ENCODE measurements at places on chromosomes 5 and 9.

DNA sequence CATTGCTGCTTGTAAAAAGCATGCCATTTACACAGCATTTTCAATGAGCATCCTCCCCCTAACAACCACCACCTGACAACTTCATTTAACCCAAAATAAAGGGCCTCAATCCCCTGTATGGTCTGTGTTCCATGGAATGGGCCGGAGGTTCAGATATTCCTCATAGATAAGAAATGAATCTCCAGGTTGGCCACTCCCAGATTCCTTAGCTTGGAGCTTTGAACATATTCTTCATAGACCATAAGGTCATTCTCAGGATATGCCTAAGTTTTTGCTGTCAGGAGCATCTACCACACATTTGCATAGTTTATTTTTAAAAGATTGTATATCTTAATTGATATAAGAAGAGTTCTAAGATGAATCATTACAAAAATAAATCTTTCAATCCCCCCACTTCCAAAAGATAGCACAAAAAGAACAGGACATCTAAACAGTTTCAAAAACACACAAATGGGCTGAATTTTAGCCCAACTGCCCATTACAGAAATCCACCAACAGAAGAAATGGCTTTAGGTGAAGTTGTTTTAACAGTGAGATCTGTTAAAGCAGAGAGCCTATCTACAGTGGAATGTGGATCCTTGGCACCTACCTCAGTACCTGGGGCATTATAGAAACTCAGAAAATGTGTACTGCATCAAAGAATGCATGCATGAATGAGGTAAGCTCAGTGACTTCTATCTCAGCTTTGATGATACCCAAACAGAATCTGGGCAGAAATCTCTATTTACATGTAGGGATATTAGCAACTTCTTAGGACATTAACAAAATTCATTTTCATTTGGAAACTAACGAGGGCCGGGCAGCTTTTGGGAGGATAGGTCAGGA, 179.8 kb downstream of the SEC61B start:
- no peak for DNase-seq

- no peak for DNase-seq
These were observed 46.7 kb downstream of the ROR2 start for GRCh38 chr9:91903126-91903911.

DNA sequence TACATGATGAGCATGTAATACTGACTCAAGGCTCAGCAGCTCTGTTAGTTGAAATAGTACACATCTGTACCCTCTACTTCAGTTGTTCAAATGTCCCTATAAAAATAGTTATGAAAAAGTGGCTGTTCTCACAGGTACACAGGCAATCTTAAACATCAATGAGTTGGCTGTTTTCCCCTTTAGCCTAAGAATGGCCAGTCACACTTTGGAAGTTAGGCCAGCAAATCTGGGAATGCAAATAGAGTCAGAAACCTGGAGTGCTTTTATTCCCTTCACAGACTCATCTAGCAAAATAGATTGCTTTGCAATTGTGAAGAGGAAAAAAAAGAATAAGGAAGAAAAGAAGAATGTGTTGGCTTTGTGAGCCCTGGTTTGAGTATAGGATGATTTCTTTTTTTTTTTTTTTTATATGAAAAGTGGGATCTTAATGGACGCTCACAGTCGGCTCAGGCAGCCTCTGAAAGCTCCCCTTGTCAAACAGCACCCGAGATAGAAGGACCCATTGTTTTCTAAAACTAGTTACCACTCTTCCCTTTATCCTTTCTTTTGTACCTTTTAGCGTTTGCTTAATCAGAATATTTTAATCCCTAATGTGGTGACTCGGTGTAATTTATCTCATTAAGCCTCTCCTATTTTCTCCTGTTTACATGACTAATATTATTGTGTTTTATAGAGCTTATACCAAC, 27.9 kb upstream of the TLE1 start:
- DNase-seq, result no peak

DNA sequence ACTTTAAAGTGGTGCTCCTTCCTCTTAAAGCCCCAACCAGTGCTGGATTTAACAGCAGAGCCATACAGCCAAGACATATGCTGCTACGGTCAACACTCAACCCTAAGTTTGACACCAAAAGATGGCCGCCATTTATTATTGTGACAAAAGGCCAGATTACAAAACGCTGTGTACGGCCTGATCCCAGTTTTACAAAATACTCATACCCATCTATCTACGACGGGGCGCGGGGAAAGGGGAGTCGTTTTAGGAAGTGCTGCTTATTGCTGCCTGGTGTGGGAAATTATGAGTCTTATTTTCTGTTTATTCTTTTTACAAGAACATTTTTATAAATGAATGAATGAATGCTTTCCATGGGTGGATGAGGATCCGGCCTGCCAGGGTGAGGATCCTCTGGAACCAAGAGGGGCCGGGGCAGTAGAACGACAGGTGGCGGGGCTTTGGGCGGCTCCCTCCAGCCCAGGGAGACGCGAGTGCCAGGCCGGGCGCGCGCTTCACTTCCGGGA, 457 bp upstream of the IDNK start:
- DNase-seq, result no peak

- DNase-seq, result no peak
These were observed 40.6 kb upstream of the IRX4 start for GRCh38 chr5:1923341-1923740.

GRCh38 chr9:1454616-1455347, 404.6 kb downstream of the DMRT2 start:
- no peak for DNase-seq

GRCh38 chr9:7370988-7371387, 428.6 kb downstream of the DMAC1 start:
- DNase-seq, result no peak

- no peak for DNase-seq
These were observed 617.4 kb downstream of the BRINP1 start for GRCh38 chr9:118751848-118752223.

DNA sequence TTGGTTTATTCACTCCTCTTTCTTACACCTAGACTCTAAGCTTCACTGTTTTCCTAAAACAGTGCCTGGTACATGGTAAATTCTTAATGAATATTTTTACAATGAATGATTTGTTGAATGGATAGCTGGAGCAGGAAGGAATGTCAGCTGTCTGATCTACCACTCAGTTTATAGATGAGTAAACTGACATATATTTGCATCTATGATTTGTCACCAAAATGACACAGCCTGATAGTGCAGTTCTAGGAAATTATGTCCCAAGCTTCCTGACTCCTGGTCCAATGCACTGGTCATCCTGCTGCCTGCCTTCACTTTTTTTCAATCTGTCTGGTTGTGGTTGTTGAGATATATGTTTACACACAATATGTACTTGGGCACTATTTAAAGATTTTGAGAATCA, 651.7 kb upstream of the WWC1 start:
- no peak for DNase-seq

All from T-helper 1 cell (primary cell).